ENCODE measurements at places on chromosomes 4 and X.

DNA sequence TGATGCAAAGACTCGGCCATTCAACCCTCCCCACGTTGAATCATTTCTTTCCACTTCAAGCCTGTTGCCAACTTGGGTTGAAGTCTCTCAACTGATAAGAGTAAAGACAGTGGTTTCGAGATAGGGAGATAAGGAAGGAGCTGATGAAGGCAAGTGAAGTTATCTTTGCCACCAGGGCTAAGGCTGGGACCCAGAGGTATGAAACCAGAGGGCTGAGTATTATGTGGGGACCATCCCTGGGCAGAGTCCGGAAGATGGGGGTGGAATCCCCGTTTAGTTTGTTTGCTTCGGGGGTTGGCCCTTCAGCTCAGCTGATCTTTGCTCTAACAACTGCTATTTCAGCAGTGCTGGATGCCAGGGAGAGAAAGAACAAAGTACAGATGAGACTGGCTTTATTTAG, 2.3 kb upstream of the XPNPEP2 start:
- DNase-seq = no peak

GRCh38 chr4:153513596-153513995, 47.4 kb downstream of the TMEM131L start:
- no peak for DNase-seq

- DNase-seq = no peak
These were observed 1575.8 kb downstream of the STIM2 start for GRCh38 chr4:28436191-28437080.

DNA sequence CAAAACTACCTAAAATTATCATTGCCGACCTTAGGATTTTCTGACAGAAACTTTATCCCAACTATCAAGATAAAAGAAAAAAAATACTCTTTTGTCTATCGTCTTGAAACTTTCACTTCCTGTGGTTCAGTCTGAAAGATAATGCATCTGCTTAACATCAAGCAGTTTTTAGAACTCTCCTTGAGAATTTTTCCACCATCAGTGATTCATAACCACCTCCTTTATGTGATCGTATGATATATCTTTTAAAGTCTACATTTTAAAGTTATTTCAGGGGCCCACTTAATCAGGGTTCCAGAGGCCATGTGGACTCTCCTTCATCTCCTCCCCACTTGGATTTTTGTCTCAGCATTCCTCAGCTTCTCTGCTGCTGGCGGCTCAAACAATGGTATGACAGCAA, 272.8 kb upstream of the TENM3 start:
- DNase-seq = no peak

- DNase-seq = no peak
These were observed 25.8 kb upstream of the AMELX start for GRCh38 chrX:11267425-11267824.

GRCh38 chr4:155548173-155548572, 118.5 kb upstream of the GUCY1A1 start:
- no peak for DNase-seq

DNA sequence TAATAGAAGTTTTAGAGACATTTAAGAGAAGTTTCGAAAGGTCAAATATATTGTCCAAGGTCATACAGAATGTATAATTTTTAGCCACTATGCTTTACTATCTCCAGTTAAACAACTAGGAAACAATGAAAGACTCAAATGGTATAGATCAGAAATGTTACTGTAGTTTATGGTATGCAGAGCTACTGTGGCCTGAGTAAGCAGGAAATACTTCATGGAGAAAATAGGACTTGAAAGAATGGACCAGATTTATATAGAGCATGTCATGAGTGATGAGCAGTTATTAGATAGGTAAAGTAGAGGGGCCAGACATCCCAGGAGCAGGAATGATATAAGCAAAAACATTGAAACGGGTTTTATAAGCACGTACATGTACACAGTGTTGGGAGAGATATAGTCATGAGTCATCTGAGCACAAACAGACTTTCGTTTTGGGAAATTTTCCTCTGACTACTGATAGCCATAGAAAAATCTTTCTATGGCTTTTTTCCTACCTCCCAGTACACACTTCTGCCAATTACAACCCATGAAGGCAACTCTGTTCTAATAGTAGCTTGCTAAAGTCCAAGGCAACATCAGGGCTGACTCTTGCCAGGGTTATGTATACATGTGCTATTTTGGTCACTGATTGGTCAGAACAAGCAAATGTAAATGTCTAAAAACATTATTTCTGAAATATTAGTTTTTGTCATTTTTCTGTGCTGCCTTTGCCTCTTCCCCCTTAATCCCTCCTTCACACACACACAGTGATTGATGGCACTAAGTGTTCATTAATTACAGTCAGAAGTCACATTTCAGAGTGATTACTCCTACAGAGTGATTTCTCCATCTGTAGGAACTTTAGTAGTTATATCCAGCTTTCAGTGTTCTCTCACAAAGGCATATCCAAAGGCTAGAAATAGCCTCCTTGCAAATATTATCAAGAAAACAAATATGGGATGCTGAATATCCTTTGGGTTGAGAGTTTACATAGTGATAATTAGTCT, 198.7 kb downstream of the ENOX2 start:
- no peak for DNase-seq

DNA sequence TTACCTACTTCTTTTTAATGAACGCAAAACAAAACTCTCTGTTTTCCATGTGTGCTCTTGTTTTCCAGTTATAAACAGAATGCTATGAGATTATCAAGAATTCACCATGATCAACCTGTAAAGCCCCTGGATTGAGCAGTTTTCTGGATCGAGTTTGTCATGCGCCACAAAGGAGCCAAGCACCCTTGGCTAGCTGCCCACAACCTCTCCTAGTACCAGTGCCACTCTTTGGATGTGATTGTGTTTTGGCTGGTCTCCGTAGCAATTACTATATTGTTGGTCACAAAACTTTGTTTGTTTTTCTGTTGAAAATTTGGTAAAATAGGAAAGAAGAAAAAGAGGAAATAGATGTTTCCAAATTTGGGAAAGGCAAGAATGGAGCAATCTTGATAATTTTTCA, 51.1 kb downstream of the UGT2B7 start:
- peak; percentile 11 for DNase-seq

GRCh38 chr4:53748328-53748772, 157.1 kb upstream of the LNX1 start:
- no peak for DNase-seq

DNA sequence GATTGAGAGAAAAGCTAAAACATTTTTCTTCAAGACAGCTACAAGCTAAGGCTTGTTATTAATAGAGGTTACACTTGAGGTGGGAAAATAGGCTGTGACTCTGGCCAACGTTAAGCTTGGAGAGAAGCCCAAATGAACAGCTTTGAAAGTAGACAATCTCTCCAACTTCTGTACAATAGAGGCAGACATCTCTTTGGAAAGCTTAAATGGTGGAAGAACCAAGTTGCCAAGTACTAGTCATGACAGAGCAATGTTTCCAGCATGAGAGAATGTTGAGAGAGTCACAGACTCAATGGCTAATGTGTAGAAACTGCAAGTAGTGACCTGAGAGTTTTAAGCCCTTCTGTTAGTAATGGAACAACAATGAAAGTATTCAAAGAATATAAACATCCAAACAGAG, 298.1 kb downstream of the INPP4B start:
- no peak for DNase-seq

DNA sequence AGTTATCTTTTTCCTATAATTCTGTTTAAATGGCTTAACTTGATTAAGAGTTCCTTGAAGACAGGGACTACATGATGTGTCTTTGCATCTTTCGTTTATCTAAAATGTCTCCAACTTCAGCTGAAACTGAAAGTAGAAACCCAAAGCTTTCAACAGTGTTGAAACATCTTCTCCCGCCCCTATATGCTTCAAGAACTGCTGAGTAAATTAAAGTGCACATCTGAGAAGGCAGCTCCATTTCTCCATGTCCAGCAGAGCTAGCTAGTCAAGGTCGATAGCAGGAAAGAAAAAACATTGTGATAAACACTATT, 185.7 kb upstream of the TBL1X start:
- no peak for DNase-seq

- DNase-seq = no peak
These were observed 1.8 kb downstream of the EPHA5 start for GRCh38 chr4:65668201-65669089.

DNA sequence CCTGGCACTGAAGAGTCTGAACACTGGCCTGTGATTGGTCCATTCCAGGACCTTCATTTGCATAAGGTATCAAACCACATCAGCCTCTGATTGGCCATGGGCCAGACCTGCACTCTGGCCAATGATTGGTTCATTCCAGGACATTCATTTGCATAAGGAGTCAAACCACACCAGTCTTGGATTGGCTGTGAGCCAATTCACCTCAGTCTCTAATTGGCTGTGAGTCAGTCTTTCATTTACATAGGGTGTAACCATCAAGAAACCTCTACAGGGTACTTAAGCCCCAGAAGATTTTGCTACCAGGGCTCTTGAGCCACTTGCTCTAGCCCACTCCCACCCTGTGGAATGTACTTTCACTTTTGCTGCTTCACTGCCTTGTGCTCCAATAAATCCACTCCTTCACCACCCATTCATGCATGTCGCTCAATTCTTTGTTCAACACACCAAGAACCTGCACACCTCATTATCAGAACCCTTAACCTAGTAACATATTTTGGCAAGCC, 14.2 kb upstream of the HERC5 start:
- DNase-seq = no peak

- DNase-seq = no peak
These were observed 45.0 kb downstream of the CCDC149 start for GRCh38 chr4:24867766-24868296.

- DNase-seq = no peak
These were observed 4.3 kb upstream of the FGG start for GRCh38 chr4:154616731-154617130.

- peak; percentile 3 for DNase-seq
These were observed 30.6 kb upstream of the ANTXR2 start for GRCh38 chr4:80103629-80104028.

- no peak for DNase-seq
These were observed 71.1 kb upstream of the NLGN4X start for GRCh38 chrX:6299724-6300123.

DNA sequence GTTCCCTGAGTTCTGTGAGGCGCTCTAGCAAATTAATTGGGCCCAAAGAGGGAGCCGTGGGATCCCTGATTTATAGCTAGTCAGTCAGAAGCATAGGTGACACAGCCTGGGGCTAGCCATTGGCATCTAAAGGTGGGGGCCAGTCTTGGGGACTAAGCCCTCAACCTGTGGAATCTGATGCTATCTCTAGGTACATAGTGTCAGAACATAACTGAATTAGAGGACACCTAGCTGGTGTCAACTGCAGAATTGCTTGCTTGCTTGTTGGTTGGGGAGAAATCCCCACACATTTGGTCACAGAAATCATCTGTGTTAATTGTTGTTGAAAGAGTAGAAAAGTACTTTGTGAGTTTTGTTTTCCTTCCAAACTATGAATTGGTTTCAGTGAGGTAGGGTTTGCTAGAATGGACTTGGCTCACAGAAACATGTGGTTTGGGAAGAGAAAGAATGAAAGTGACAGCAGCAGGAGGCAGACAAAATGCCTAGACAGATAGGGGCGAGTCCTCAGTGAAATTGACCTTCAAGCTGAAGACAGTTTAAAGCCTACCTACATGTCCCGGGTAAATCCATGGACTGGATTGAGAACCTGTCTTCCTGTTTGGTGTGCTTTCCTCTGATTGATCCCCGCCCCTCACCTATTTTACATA, 12.8 kb upstream of the GPR82 start:
- DNase-seq = no peak

GRCh38 chr4:152936446-152937335, 568 bp downstream of the FHDC1 start:
- no peak for DNase-seq

DNA sequence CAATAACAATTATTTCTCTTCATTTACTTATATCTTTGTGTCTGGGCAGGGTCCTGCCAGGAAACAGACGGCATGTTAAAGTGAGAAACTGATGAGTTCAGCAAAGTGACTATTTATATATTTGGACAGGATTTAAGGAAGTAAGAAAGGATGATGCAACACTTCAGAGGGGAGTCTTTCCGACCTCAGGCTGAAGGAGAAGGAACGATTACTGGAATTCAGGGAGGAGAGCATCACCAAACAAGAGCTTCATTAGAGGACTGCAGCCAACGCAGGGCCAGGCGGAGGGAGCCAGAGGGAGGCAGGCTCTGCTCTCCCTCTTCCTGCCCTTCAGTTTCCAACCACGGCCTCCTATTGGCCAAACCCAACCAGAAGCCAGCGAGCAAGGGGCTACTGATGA, 1.5 kb upstream of the TLR7 start:
- no peak for DNase-seq

GRCh38 chrX:22950269-22951266, 49.2 kb upstream of the DDX53 start:
- DNase-seq = no peak

DNA sequence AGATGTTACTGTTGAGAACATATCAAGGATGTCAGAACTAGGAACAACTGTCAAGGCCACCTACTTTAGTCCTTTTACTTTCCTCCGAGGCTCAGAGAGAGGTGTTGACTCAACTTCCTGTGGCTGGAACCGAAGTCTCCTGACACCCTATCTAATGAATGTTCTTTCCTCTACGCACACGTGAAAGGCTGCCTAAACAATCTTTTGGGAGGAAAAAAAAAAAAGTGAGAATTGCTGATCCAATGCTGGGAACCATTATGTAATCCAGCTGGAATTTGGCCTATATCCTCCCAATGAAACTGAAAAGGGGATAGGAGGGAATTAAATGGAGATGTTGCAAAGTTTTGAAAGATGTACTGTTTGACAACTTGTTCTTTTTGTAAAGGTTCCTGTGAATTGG, 8.3 kb upstream of the MAP7D3 start:
- DNase-seq = no peak

DNA sequence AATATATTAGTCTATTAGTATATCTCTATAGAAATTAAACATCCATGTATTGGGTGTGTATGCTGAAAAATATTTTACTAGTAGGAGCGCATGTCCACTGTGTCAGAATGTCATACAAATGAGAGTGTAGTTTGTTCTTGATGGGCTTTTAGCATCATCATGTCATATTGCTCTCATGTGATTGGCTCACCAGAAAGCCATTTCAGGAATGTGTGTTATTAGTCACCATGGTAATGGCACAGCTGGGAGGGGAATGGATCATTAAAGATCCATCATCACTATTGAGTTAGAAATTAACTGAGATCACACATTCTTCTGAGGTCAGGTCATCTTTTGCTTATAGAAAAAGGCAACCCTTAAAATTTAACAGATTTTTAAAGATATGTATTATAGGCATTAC, 77.3 kb downstream of the PHEX start:
- no peak for DNase-seq

- no peak for DNase-seq
These were observed 32.5 kb downstream of the SCML1 start for GRCh38 chrX:17769701-17770269.

DNA sequence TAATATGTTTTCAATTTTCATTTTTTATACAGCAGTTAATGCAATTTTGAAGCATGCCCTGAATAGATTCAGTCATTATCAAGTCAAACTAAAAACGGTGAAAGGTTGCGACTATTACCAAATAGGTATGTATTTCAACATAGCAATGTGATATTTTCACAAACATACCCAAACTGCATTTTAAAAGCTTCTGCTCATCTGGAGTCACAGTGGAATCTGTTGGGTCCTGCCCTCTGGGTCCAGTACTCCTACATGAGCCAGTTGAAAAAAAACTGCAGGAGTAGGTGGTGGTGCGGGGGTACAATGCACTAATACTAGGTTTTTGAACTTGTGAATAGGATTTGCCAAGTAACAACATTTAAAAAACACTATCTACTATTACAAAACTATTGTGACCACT, 938 bp downstream of the GPR34 start:
- DNase-seq = no peak
